T follicular helper cell (primary cell): ENCODE measurements at places on chromosomes 11 and 22.

DNA sequence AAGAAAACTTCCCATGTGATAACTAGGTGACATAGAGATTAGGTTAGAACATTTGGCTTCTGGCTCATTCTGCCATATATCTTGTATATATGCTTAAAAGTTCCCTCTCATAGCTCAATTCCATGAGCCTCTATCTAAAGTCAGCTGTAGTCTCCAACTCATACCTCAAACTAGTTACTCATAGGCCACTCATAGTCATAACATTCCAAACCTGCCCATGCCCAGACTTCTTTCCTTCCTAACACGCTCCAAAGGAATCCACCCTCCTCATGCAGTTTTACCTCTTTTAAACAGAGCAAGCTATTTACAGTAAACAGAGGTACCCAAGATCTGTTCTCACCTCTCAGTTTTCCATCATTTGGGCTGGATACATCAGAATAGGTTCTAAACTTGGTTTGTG, 39.4 kb downstream of the GLYATL2 start:
- DNase-seq, result no peak

DNA sequence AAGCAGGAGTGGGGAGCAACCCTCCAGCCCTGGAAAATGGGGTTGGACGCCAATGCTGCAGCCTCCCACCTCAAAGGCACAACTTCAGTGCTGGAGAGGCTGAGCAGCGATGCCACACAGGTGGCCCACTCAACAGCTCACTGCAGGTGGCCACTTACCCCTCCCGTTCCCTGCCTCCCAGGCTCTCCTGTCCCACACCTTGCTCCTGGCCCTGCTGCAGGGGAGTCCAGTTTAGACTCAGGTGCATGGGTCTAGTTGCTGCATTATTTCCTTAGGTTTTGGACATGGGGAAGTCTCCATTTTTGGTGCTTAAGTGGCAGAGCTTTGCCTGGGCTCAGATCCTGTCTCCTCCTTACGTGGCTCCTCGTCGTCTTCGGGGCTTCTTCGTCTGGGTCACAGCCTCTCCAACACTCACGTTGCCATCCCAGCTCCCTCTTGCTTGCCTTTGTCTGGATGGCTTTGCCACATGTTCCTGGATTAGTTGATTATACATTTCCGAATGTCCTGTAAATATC, 898.3 kb downstream of the BRD1 start:
- DNase-seq, result no peak

DNA sequence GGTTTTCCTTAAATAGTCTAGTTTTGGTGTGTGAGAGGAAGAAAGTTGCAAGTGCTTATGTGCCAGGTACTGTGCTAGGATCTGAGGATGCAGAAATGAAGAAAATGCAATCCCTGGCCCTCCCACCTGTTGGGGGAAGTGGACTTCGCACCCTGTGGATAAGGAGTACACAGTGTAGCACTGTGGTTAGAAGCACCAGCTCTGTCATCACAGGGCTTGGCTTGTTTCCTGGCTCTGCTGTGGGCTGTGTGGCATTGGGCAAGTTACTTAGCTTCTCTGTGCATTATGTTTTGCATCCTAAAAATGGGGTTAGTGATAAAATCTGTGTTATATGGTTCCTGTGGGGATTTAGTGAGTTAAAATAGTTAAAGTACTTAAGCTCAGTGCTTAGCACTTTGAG, 68.2 kb downstream of the ENDOD1 start:
- no peak for DNase-seq

GRCh38 chr22:37933711-37934376, 19.6 kb downstream of the C22orf23 start:
- peak; percentile 66 for DNase-seq

DNA sequence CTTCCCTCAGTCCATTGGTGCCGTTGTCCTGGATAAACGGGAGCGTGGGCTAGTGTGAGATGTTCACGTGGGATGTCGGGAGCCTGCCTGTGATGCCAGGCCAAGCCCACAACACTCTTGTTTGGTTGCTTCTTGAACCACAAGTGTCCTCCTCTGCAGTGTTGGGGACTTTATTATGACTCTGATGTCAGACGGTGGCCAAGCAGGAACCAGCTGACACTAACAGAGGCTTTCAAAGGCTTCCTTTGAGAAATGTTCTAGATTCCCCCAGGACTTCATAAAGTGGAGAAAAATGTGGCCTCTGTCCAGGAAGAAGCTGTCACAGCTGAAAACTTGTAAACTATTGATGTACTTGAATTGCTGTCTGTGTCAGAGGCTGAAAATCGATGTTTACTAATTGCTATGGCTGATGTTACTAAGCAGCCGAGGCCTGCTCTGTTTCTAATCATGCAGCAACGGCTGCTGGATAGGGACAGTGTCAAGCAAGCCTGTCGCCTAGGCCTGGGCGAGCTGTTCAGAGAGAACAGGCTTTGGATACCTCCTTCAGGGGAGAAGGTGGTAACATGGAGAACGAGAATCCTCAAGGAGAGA, 131.7 kb downstream of the TBC1D22A start:
- no peak for DNase-seq

DNA sequence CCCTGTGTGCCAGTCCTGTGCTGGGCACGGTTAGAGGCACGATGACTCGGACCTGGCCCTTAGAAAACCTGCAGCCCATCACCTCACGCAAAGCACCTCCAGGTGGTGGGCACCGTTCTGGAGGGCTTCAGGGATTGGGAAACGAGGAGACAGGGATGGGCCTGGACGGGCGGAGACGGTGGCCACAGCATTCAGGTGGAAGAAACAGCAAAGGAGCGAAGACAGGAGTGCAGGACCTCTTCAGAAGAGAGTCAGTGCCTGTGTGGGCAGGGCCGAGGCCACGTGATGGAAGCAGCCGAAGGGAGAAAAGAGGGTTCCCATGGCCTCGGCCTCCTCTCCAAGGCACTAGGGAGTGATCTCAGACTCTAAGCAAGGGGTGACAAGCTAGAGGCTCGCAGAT, 8.1 kb upstream of the SLC22A12 start:
- no peak for DNase-seq

- DNase-seq, result no peak
Measured at GRCh38 chr11:66346476-66347424, 679 bp downstream of the B4GAT1 start.

DNA sequence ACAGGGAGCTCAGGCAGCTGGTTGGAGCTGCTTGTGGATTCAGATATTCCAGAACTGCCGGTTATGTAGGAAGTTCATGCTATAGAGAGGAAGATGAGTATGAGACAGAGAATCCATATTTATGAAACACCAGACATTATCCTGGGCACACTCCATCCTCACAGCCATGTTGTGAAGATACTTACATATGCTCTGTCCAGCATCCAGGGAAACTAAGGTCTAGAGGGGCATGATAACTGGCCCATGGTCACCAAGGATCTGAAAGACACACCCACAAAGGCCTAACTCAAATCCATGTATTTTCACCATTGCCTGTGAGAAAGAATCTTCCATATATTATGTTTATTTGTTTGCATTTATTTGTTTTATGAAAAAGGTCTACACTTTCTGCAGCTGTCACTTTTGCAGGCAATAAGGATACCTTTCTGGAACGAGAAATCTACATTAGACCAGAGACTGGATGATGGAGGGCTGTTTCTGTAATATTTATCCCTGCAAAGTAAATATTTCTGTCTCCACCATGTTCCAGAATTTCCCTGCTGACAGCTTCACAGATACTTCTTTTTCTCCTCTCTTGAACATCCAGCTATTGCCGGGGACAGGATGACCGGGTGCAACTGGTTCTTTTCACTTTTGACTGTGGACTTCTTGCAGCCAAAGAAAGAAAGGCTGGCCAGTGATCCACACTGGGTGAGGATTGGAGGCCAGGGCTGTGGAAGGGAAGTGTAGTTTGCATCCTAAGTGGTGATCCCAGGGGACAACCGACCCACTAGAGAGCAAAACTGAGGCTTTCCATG, 145.9 kb upstream of the NAV2 start:
- DNase-seq, result no peak

DNA sequence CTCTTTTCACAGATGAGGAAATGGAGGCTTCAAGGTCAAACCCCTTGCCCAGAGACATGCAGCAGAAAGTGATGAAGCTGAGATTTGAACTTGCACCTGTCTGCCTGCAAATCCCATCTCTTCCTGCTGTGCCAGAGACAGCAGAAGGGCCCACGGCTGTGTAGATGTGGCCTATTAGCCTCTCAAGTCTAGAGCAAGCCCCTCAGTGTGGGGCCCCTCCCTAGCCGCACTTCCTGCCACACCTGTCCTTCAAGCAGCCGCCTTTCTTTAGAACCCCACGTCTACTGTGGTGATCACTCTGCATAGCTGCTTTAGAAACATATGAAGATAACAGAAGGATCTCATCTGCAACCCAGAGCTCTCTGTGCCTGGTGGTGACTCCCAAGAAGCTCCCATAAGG, 41.2 kb upstream of the JAM3 start:
- DNase-seq, result no peak

GRCh38 chr22:20439928-20440575, 2.4 kb upstream of the SCARF2 start:
- no peak for DNase-seq

GRCh38 chr11:48006301-48006992, 26.1 kb downstream of the PTPRJ start:
- no peak for DNase-seq

DNA sequence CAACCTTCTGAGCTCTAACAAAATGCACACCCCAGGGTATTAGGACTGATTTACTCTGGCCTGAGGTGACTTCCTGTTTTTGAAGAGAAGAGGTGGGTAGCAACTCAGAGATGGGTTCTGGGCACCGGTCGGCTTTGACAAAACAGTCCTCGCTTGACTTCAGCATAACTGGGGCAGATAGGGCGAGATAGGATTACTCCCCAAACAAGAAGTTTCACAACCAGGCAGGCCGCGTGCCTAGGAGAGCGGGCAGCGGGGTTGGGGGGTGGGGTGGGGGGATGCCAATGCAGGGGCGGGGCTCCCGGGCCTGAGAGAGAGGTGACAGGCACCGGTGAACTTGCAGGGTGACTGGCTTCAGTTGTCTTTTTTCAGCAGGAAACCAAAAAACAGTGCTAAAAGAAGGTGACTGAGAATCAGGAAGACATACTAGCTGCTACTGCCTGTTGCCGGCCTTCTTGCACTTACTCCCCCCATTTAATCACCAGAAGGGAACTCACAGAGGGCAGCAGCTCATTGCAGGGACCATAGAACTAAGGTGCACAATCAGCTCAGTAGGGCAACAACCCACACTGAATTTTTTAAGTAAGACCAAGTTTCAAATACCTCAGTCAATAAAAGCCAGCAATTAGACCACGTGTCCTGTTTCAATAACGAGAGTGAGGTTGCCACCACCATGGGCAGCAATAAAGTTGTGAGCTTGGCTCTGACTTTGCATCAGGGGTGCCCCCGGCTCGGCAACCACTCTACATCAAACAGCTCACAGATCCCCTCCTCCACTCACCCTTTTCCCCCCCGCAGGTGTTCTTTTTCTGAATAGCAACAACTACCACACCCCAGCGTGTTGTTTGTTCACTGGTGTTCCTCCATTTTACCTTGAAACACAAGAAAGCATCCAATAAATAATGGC, 37.2 kb upstream of the ETS1 start:
- DNase-seq, result peak; percentile 47

- DNase-seq, result no peak
Measured at GRCh38 chr11:35367491-35367890, 51.9 kb downstream of the SLC1A2 start.

DNA sequence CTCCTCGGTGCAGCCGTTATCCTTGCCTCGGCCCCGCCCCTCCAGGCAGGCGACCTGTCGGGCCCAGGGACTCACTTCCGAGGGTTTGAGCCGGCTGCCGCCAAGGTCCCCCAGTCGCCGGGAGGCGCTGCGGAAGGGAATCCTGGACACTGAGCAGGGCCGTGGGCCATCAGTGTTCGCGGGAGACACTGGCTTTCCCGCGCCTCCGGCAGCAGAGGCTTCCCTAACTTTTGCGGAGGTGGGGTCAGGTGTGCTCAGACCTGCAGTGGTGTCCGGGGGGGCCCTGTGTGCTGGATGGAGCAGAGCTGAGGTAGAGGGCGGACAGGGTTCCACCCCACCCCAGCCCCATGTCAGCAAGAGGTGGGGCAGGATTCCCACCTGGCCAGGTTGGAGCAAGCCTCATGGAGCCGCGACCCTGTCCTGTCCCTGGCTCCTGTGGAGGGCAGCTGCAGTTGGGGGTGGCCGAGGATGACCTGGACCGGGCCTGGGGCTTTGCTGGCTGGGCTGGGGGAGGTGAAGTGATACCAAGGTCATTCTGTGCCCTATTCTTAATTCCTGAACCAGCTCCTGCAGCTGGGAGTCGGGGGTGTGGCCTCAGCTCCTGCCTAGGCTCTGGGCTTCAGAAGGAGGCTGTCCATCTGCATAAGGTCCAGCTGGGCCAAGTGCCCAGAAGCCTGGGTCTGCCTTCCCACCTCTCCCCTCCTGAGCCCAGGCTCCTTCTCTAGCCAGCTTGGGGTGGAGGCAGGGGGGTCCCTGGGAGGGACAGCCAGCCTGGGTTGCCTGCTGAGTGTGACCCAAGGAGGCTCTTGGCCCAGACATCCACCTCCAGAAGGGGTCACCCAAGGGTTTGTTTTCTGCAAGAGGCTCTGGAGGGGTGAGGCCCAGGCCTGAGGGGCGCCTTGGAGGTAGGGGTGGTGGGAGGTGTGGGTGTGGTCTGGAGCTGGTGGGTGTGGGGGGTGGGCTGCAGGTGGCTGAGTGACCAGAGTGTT, 8.4 kb downstream of the TSPAN4 start:
- DNase-seq, result no peak

DNA sequence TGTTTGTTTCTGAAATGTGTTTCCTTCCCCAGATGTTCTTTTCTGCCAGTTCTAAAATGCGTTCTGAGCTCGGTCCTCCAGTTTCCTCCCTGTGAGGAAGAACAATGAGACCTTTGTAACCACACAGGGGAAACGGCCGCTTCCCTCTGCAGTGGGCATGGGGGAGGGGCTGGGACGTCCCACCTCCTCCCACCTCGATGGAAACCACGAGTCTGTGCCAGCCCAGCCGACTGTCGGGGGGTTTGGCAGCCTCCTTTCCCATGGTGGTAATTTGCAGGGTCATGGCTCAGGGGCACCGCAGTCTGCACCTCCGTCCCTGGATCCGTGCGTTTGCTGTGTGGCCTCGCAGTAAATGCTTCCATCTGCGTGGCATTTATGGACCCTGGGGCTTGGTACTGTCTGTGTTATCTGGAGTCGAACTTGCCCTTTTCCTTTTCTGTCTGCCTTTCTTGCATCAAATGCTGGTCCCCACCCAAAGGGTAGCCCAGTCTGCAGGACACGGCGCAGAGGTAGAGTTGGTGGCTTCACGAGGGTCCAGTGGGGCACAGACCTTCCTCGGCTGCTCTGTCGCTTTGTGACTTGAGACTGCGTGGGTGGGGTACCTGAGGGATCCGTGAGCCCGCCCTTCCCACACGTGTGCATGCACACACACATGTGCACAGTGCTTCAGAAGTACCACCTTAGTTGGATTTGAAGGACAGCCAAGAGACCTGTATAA, 16.1 kb downstream of the LRP5 start:
- no peak for DNase-seq

- no peak for DNase-seq
Measured at GRCh38 chr11:18368221-18368620, 26.1 kb upstream of the LDHA start.
